NCI-H446 treated with DMSO at 0.1 percent for 48 hours (cell line): ENCODE measurements at places on chromosomes 1 and 21.
A peak's percentile ranks its signal among the peaks of the same experiment; 100 is the strongest.

- no peak for DNase-seq
These were observed 109.1 kb upstream of the GADD45A start for GRCh38 chr1:67575861-67576260.

- DNase-seq, result peak; percentile 2
These were observed 18.4 kb downstream of the CCT3 start for GRCh38 chr1:156319664-156320063.

DNA sequence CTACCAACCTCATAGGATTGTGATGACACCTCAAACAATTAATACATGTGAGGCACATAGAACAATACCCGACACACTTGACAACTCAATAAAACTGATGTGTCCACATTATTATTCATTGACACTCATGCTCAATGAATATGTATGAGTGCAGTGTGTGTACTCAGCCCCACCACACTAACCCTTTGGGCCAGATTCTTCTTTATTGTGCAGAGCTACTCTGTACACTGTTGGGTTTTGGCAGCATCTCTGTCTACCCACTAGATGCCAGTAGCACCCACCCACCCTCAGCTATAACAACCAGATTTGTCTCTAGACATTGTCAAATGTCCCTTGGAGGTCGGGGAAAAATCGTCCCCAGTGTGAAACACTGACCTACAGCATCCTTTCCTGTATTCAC is 10.1 kb downstream of the CASP9 start:
- DNase-seq, result no peak

DNA sequence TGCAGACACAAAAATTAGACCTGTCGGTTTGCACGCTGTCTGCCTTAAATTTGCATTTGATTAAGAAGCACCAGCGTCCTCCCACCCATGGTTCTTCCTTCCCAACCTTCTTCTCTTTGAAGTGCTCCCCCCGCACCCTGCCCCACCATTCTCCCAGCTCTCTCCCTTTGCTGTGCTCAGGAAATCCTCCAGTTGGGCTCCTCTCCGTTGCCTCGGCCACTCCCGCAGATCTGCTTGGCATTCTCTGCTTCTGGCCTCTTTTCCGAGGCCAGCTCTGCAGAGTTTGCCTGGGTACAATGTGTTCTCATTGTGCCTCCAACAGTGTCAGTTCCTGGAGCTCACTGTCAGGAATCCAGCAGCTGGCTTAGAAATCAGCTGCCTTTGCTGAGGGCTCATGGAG is 126.1 kb downstream of the NAV1 start:
- DNase-seq, result no peak

DNA sequence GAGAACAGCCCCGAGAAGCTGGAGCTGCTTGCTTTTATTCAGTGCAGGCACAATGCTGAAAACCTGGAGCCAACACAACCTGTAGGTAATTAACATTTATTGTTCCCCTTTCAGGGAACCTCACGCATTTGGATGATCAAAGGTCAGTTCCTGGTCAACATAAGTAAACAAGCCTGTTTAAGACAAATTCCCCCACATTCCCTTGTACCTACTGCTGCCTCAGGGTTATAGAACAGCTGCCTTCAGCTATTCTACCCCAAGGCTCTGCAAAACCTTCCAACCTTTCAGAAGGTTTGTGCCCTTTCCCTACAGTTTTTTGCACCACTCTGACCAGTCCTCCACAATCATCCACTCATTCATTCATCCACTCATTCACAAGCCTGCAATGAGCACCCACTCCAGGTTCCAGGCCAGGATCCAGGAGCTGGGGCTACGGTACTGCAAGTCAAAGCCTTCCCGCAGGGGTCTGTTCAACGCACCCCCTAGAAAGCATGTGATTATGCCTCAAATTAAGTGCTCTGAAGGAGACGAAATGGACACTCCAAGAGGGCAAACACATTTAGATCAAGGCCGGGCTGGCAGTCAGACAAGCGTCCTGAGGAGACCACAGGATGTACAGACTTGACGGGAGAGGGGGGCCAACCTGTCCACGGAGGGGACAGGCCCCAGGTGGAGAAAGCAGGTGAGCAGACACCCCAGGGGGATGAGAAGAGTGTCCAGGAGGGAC is 683.9 kb downstream of the MATN1 start:
- no peak for DNase-seq

DNA sequence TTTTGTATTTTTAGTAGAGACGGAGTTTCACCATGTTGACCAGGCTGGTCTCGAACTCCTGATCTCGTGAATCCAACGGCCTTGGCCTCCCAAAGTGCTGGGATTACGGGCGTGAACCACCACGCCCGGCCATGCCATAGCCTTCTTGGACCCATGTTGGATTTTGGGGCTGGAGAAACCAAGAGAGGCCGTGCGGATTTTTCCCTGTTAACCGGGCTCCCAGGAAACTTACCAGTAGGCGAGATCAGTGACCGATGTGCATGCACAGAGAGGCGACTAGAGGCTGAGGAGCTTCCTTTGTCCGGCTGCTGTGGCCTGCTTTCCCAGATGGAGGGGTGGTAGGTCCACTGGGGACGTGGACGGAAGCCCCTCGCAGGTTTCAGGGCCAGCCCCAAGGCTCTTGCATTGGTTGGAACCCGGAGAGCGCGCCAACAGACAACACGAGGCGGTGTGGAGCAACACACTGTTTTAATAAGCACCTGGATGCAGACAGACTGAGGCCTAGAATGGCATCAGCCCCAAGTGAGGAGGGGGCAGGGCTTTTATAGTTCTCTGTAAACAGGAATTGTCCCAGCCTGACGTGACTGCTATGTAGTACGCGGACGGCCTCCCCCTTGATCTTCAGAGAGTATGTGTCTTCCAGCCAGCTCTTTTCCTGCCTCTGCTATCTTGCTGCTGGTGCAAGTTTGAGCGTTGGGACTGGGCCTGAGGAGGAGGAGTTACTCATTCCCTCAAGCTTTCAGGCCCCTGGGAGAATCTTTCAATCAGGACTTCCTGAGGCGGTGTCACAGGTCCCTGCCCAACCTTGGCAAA is at the start of gene ERVH48-1:
Gene ERVH48-1 (minus strand): TSS at position 517 of the 813 bp plus-strand sequence. CDS start 6,624 bp downstream, outside the sequence.
- no peak for DNase-seq

- DNase-seq, result no peak
These were observed 88.9 kb downstream of the XPR1 start for GRCh38 chr1:180720753-180721152.

DNA sequence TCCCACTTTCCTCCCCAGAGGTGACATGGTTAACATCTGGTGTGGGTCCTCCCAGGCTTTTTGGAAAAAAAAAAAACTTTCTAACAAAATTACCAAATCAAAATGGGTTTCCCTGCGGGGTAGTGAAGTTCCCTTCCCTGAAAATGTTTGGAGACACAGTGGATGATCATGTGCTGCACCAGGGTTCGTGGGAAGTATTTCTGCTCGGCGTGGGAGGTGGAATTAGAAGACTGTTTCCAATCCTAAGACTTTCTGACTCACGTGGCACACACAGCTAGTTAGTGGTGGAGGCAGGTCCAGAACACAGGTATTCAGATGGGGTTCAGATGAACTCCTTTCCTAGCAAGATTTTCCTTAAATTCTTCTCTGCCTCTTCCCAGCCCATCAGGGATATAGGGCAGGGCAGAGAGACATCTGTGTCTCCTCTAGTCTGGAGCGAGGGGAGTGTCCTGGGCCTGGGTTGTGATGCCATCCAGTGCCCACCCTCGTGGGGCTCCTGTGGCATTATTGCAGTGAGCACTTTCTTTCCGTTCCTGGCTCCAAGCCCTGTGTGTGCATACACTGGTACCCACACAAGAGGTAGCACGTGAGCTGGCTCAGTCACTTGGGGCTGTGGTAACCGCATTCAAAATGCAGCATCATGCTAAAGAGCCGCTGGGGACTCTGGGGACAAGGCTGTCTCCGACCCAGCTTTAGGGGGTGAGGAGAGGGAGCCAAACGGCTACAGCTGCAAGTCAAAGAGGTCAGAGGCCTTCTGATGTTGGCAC is 27.5 kb downstream of the KCNC4 start:
- no peak for DNase-seq

- DNase-seq, result no peak
These were observed 151.7 kb downstream of the ZC3H11B start for GRCh38 chr1:219460896-219461815.

GRCh38 chr1:88697503-88697902 is 13.4 kb downstream of the PKN2 start:
- no peak for DNase-seq

DNA sequence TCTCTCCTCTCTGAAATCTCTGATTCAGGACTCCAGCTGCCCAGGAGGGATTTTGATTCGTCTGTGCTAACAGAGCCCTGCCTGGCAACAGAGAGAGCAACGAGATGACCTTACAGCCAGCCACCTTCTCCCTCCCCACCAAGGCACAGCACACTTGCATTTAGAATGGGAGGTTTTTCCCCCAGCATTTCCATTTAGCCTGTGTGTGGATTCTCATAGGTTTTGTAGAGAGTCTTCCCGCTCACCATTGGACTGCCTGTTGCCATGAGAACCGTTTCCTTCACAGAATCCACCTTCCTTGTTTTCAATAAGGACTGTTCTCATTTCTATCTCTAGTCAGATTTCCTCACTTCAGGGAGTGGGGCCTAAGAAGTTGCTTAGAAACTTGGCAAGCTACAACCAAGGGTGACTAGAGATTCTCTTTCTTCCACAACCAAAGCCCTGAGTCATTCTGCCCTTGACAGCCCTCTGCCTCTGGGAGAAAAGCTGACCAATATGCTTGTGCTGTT is 5.8 kb upstream of the IKBKE start:
- DNase-seq, result no peak

DNA sequence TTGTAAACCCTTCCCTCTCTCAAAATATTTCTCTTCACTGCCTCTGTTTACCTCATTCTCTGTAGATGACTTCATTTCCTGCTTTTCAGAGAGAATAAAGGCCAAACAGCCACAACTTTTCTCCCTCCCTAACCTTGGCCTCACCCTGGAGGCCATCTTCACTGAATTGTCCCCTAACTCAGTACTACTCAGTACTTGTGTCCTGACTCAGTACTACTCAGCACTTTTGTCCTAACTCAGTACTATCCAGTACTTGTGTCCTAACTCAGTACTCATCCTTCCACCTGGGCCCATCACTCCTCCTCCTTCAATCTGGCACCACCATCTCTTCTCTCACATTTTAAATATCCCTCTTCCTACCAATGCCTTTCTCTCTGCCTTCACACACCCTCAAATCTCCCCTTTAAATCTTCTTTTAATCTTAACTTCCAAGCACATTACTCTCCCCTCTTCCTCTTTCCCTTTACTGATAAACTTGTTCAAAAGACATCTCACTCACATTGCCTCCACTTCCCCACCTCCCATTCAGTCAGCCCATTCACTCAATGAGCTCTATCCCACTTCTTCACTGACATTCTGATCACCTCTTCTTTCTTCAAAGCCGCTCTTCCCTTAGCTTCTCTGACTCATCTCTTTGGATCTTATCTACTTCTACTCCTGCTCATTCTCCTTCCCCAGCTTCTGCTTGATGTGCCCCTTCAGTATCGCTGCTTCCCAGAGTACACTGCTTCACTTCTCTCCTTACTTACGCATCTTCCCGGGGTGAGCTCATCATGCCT is 121.4 kb downstream of the RNF220 start:
- no peak for DNase-seq

- no peak for DNase-seq
These were observed 296.1 kb downstream of the HHIPL2 start for GRCh38 chr1:222251847-222252246.

DNA sequence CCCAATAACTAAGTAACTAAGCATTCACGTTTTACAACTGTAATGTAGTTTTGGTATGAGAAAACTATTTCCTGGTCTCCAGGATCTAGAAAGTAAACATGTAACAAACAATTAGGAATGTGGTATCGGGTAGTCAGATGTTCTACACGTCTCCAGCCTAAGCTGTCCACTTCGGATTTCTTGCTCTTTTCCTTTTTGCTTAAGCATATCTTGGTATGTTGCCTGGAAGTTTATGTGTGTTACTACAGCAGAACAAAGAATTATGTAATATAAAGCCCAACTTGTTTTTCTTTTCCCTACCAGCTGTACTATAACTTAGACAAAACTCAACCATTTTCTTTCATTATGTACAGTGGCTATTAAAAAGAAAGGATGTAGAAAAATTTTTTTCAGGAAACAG is 20.4 kb upstream of the WARS2 start:
- no peak for DNase-seq

GRCh38 chr1:43994794-43995790 is 3.7 kb downstream of the CCDC24 start:
- no peak for DNase-seq

GRCh38 chr1:17258758-17259130 is 9.8 kb downstream of the PADI3 start:
- DNase-seq, result no peak

- no peak for DNase-seq
These were observed 162.4 kb upstream of the DUSP10 start for GRCh38 chr1:221904319-221904718.

DNA sequence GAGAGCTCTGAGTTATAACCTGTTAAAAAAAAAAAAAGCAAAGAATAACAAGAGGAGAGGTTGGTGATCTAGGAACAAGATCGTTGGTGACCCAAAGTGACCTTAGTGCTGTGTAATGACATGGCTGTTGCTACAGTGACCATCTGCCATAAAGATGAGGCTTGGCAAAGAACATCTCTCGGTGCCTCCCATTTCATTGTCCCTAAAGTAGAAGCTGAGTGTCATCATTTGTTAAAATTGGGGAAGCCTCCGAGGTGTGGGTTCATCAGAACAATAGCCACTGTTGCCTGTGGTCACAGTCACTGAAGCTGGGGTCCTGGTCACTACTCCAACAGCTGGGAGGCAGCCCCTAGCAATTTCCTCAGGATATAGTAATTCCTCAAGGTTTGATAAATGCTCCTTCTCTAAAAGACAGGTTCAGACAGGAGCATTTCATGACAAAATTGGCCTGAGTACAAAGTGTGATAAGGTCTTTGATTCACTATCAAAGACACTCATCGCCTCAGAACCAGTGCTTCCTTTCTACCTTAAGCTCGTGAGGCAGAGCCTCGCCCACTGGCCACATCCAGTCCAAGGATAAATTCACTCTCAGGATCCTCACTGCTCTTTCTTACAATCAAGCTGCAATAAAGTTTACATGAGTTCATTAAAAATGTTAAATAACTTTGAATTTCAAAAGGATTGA is 81.9 kb upstream of the RGS2 start:
- no peak for DNase-seq

GRCh38 chr1:44141531-44141930 is at the start of gene KLF18:
Gene KLF18 (minus strand): TSS chr1:44141631. CDS start chr1:44141631, 0 bp downstream.
- DNase-seq, result no peak

GRCh38 chr1:211352985-211353515 is 26.4 kb downstream of the TRAF5 start:
- no peak for DNase-seq

DNA sequence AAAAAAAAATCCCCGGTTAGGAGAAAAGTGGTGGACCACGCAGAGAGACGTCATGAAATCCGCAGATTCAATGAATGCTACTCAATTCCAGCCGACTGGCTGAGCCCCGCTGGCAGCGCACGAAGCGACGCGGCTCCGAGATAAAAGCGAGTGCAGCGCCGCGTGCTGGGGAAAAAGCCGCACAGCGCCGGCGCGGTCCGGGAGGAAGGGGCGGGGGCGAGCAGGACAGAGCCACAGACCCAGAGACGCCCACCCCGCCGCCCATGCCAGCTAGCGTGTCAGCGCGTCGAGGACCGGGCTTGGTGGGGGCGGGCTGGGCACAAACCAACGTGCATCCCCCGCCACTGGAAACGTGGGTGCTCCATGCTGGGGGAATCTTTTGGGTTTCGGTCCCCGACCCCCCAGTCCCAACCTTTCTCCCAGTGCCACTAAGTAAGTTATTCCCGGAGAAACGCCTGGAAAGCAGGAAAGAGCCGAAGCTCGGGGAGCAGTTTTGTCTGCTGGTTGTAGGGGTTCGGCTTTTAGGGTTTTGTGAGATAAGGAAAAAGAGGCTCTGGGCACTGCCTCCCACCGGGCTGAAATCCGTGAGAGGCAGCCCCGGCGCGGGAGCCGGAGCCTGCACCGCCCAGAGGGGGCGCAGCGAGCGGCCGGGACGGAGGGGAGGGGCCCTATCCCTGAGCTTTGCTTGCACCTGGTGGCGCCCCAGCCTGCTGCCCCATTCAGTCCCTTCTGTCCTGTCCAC is at the start of gene KCNJ6:
Gene KCNJ6 (minus strand): TSS at position 148 of the 742 bp plus-strand sequence. CDS start 75,775 bp downstream, outside the sequence.
- peak; percentile 81 for DNase-seq
